Fibroblast of lung (primary cell): ENCODE measurements at places on chromosomes 4 and X. TPM values are rescaled to one million over a fixed set of nuclear protein-coding genes. Genes with fewer than 3 reads are reported as not detected.

DNA sequence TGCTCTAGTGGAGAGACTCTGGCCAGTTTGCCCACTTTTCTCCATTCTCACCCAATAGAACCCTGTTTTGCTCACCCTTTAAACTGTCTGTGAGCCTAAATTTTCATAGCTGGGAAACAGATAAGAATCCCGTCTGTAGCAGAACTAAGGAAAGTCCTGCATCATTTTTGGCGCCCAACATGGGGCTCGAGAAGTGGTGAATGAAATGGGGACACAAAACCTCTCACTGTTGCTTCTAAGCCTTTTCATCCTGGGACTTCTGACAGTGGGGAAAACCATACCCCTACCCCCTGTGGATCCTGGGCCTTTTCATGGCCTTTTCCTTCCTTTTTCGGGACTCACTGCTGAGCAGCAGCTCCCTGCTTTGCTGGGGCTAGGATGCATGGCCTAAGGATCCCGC lies 189.9 kb downstream of the INPP4B start:
- peak; percentile 30 for DNase-seq

GRCh38 chrX:24498181-24498580 lies 33.1 kb downstream of the PDK3 start:
- DNase-seq, result peak; percentile 7

DNA sequence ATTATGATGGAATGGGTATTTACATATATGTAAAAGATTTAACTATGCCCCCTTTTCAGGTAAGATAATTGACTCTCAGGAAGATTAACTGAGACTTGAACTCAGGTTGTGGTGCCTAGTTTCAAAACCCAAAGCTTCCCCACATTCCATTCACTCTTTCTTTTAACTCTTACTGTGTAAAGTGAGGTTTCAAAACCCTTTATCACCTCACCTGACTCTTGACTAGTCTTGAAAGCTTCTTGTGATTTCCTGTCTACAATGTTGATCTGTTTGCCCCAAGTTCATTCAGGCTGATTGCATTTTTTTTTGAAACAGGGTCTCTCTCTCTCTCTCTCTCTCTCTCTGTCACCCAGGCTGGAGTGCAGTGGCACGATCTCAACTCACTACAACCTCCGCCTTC lies 40.5 kb upstream of the RAPGEF2 start:
- no peak for DNase-seq

- no peak for DNase-seq
Measured at GRCh38 chr4:40600850-40601249, 28.8 kb downstream of the RBM47 start.

DNA sequence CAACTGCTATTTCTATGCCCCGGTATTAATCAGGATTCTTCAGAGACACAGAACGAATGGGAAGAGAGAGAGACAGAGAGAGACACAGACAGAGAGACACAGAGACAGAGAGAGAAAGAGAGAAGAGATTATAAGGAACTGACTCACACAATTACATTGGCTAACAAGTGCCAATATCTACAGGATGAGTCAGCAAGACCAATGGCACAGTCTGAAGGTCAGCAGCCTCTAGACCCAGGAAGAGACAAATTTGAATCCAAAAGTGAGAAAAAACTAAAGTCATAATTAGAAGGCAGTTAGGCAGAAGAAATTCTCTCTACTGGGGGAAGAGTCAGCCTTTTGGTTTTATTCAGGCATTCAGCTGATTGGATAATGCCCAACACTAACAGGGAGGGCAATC lies 187.3 kb downstream of the MAB21L2 start:
- DNase-seq, result peak; percentile 65

DNA sequence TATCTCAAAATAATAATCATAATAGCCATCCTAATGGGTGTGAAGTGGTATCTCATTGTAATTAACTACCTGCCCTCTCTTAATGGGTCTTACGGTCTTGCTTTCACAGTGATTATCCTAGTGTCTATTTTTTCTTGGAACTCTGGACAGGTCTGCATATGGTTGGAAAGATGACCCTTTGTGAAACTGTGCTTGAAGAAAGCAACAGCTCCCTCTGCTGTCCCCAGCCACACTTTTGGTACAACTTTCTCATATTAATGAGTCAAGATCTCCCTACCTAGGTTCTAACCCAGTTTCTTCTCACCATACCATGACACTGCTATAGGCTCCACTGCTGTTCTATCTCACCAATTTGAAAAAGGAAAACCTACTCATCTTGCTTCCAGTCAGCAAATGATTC lies 2.4 kb downstream of the TFDP3 start:
- peak; percentile 14 for DNase-seq

DNA sequence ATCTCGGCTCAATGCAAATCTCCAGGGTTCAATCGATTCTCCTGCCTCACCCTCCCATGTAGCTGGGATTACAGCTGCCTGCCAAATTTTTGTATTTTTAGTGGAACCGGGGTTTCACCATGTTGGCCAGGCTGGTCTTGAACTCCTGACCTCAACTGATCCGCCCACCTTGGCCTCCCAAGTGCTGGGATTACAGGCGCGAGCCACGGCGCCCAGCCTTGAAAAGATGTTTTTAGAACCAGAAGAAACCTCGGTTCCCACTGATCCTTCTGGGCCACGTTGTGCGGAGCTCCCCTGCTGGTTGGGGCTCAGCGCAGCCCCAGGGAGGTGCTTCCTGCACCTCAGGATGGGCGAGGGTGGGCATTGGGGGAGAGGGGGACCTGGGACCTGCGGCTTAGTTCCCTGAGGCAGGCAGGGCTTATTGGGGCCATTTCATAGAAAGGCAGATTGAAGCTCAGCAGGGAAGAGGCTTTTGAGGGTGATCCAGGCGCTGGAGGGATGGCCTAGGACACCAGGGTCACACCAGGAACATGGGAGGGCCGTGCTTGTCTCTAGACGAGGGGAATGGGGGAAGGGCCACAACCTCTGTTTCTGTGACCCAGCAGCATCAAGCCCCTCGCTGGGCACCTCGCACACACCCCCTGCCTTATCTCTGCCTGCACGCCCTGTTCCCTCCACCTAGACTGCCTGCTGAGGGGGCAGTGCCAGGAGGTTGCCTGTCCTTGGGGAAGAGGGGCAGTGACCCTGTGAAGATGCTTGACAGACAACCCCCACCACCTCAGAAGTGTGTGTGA lies 6.3 kb upstream of the ADD1 start:
- no peak for DNase-seq

GRCh38 chr4:113607998-113608397 lies 153.5 kb downstream of the CAMK2D start:
- DNase-seq, result no peak

DNA sequence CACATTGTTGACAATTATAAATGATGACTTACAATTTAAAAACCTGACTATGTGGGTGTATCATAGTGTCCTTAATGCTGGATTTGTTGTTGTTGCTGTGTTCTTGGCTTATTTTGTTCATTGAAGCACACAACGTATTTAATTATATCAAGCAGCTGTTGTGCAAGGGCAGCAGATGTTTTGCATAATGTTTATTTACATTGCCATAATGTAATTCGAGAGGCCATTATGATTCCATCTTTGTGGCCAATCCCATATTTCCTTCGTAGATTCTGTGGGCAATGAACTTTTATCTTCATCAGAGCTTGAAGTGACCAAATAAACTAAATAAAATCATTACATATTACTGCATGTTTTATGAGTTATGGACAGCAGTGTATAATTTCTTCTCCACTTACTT lies 422.6 kb upstream of the GALNTL6 start:
- no peak for DNase-seq

GRCh38 chrX:118271775-118272174 lies 74.1 kb upstream of the WDR44 start:
- peak; percentile 8 for DNase-seq

GRCh38 chrX:35380808-35381700 lies 417.1 kb upstream of the MAGEB16 start:
- DNase-seq, result peak; percentile 1

DNA sequence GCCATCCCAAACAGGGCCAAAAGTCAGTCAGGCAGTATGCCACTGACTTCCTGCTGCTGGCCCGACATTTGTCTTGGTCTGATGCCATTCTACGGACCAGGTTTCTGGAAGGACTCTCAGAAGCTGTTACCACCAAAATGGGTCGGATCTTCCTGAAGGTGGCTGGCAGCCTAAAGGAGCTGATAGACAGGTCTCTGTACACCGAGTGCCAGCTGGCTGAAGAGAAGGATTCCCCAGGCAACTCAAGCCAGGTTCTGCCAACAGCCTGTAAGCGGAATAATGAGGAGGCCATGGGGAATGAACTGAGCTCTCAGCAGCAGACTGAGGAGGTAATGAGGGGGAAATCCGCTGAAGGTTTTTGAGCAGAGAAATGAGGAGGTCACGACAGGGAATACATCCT lies 95.7 kb downstream of the RTL9 start:
- no peak for DNase-seq

DNA sequence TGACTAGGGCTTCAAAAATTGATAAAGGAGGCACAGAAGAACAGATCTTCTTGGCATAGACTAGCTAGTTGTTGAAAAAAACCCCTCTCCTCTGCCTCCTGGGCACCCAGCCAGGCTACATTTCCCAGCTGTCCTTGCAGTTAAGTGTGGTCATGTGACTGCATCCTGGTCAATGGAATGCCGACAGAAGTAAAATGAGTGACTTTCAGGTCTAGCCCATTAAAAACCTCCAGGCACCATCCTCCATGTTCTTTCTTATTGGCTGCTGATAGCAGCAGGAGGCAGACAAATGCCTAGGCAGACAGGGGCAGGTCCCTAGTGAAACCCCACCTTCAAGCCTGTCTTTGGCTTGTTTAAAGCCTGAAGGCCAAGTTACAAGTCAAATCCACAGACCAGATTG lies 35.3 kb downstream of the ATXN3L start:
- DNase-seq, result no peak

Gene NDP
- polyA plus RNA-seq, result 0.79 and 1.6 TPM in 2 replicates

Gene GSX2
- 0.05 and 0.15 TPM in 2 replicates for polyA plus RNA-seq

Gene CT45A1
- polyA plus RNA-seq, result not detected in 2 replicates

Gene CDS1
- polyA plus RNA-seq, result 0.08 and 0.10 TPM in 2 replicates

Gene C4orf36
- 0.98 and 1.5 TPM in 2 replicates for polyA plus RNA-seq

Gene RHOXF1
- polyA plus RNA-seq, result not detected in 2 replicates

Gene RRH
- 0.07 and 0.08 TPM in 2 replicates for polyA plus RNA-seq
